ENCODE measurements at places on chromosomes 2 and 18.

- no peak for DNase-seq
Observed at GRCh38 chr2:18630541-18630940, 41.2 kb upstream of the NT5C1B start.

- no peak for DNase-seq
Observed at GRCh38 chr2:17442334-17442733, 75.9 kb downstream of the RAD51AP2 start.

DNA sequence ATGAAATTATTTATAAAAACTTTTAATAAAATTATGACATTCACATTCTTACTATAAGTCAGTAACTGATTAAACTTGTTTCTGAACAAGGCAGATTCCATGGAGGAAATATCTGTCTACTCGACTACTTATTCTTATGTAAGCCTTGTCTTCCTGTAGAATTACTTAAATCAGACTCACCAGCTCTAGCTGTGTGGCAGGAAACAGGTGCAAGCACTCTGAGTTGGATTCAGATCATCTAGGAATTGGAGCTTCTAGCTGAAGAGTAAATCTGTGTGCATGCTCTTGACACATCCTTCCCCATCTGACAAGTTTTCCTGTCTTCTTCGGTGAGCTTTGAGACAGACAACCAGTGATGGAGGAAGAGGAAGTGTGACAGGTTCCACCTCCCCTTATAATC lies 284.7 kb downstream of the TRIB2 start:
- DNase-seq = no peak

- DNase-seq = no peak
Observed at GRCh38 chr2:215280326-215280725, 31.5 kb upstream of the ATIC start.

DNA sequence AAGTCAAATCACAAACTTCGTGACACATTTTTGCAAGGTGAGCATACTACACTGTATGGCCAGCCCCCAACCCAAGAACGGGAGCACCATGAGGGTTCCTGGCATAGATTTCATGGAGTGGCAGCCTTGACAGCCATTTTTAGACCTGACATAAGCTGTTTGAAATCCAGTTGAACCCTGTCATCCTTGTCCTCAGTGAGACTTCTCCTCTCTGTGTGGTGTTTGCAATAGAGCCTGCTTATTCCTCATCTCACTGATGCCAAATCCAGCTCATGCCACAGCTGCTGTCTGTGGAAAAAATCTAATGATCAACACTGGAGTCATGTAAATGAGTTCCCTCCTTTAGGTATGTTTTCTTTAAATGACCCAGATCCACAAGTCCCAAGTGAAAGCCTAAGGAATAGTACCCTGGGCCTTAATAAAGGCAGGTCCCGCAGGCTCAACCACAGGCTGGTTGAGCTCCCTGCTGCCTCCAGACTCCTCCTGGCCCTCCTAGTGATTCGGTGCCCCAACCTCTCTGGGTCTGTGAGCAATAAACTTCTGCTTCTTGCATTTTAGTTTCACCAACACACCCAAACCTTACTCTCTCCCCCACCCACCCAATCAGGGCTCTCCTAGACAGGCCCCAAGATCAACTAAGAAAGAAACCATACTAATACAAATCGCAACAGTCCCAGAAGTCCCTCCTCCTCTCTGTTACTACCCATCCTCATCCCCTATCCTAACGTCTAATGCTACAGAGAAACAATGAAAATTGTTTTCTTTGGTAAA lies 8.4 kb upstream of the CREG2 start:
- no peak for DNase-seq

DNA sequence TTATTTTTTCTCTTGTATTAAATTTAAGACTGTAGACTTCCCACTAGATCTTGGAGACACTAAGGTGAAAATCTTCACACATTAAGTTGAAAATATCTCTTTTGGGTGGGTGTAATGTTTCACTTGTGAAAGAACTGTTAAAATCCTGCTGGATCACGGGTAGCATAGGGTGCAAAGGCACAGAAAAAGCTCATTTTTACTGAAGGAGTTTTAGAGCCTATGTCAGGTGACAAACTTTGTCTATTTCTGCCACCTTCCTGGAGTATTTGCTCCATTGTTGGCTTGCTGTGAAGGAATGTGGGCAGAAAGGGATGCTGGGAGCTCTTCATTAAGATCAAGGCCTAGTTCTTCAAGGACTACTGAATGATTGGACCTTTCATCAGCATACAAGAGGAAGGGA lies 119.4 kb downstream of the FMNL2 start:
- no peak for DNase-seq

DNA sequence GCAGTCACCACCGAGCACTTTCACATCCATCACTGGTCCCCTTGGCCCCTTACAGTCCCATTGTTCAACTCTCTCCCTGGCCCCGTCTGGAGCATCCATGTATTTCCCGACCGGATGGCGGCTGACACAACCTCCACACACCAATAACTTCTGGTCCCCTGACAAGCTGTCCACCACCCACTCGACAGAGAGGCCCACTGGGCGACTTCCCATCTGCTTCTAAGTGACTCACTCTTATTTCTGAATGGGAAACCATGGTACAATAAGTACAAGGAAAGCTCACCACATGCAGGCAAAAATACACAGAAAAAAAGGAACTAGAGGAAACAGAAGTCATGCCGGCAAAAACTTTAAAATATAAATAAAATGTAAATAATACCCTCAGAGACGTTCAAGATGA lies 82.9 kb upstream of the RAB12 start:
- no peak for DNase-seq

GRCh38 chr18:21241301-21242048 lies 557 bp upstream of the GREB1L start:
- DNase-seq = no peak

GRCh38 chr2:32798829-32799228 lies 147.9 kb upstream of the LTBP1 start:
- no peak for DNase-seq

DNA sequence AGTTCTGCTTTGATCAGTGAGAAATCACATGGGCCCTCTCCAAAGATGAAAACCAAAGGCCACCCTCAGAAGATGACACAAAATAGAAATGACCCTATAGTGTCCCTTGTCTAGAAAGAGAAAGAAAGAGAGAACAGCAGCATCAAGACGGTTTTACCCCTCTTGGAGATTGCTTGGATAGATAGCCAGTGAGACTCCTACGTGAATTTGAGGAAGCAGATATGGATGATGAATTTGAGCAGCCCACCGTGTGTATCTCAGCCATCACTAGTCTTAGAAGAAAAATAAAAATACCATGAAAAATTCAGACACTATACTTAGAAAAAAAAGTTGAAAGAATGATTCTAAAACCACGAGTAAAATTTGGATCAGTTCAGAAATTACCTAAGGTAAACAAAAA lies 329.1 kb upstream of the CNTNAP5 start:
- DNase-seq = no peak

DNA sequence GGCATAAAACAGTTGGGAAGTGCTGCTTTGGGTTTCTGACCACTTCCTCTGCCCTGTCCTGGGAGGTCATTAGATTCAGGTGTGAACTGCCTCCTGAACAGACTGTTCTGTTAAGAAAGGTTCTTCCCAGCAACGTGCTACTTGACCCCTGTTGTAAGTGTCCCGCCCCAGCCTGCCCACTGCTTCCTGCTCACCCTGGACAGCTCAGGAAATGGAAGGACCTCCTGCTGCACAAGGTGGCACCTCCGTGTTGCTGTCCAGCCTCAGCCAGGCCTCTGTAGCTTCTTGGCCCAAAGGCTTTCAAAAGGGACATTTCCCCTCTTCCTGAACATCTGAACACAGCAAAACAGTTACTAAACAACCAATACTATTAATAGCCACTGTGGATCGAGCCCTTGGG lies 5.3 kb downstream of the TOGARAM2 start:
- no peak for DNase-seq

GRCh38 chr2:38661306-38661705 lies 4.6 kb upstream of the GALM start:
- no peak for DNase-seq

All from C1 segment of cervical spinal cord (tissue), 14 donors.